Endothelial cell of umbilical vein (primary cell): ENCODE measurements at places on chromosomes 7 and 10. TPM values are rescaled to one million over a fixed set of nuclear protein-coding genes. Genes with fewer than 3 reads are reported as not detected.

IDI2 gene
- polyA plus RNA-seq: not detected in 2 replicates

GRCh38 chr7:44348851-44349781 lies 23.7 kb upstream of the CAMK2B start:
- no peaks in the 10 kb centered on the region for H3K36me3 ChIP-seq
- H3K4me3 ChIP-seq: no peak overlapping the region
- H3K27me3 ChIP-seq: peaks cover 9% of the 10 kb centered on the region
- no peak for DNase-seq

DNA sequence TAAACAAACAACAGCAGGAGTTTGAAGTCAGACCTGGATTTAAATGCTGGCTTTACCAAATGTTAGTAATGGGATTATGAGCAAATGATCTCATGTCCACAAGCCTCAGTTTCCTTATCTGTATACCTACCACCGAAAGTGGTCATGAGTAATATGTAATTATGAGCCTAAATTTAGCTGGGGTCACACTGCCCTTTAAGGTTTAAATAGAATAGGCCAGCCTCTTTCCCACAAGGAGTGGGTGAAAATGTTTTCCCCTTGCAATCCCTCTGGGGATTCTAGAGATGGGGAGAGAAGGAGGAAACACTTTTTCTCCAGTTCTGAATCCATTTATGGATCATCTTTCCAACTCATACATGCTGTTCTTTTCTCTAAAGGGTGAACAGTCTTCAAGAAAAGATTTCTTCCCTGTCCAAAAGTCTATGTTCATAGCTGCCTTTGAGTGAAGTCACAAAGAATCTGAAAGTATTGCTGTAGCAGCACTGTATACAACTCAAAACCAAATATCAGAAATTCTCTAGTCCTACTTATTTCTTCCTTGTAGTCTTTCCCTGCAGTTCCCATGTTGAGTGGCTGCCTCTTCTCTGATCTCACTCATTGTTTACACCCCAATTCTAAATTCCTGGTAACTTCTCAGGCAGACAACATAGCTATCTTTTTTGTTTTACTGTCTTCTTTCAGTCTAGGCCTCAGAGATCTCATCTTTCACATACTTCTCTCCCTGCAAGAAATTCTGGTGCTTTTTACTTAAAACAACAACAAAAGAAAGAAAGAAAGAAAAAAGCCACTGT lies 7.4 kb upstream of the TSPAN12 start:
- no peaks in the 10 kb centered on the region for H3K36me3 ChIP-seq
- H3K4me3 ChIP-seq: no peak overlapping the region
- no peaks in the 10 kb centered on the region for H3K27me3 ChIP-seq
- H3K27ac ChIP-seq: no peak overlapping the region
- no peaks in the 10 kb centered on the region for H3K4me1 ChIP-seq

GRCh38 chr7:151484971-151485707 lies 34.6 kb downstream of the RHEB start:
- peak; percentile 81 for DNase-seq
- H3K27me3 ChIP-seq: no peaks in the 10 kb centered on the region
- H3K4me1 ChIP-seq: peaks cover 21% of the 10 kb centered on the region
- peaks cover 9% of the 10 kb centered on the region for H3K36me3 ChIP-seq
- H3K27ac ChIP-seq: peak overlapping the region; percentile 45
- no peak overlapping the region for H3K4me3 ChIP-seq

DNA sequence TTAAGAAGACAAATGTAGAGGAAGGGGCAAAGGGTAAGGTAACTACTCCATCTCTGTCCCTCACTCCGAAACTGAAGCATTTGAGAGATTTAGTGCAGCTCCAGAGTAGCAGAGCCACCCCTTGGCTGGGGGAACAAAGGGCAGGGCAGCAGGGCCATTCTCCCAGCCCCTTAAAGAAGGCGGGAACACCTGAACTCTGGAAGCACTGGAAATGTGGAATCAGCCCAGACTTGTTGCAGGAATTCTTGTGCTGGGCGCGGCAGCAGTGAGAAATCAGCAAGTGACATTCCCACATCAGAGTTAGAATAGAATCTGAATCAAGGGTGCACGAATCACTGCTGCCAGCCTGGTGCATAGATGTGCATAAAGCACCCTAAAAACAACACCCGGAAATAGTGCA lies 34.4 kb upstream of the GRM8 start:
- no peak for DNase-seq
- no peak overlapping the region for H3K4me3 ChIP-seq
- H3K36me3 ChIP-seq: no peaks in the 10 kb centered on the region
- H3K27ac ChIP-seq: no peak overlapping the region

GRCh38 chr7:12945901-12946300 lies 258.5 kb downstream of the ARL4A start:
- no peaks in the 10 kb centered on the region for H3K27me3 ChIP-seq
- no peak overlapping the region for H3K4me3 ChIP-seq
- H3K36me3 ChIP-seq: no peaks in the 10 kb centered on the region

DNA sequence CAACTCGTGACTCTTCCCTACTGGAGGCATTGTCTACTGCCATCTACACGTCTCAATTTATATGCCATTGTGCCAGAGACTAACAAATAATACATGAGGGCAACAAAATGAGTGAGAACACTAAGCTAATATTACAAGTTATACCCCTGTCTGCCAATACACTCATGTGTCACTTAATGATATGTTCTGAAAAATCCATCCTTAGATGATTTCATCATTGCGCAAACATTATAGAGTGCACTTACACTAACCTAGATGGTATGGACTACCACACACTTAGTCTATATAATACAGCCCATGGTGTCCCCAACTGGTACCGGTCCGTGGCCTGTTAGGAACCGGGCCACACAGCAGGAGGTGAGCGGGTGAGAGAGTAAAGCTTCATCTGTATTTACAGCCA lies 64.3 kb upstream of the CTNNA3 start:
- no peak for DNase-seq
- H3K27me3 ChIP-seq: peaks cover 22% of the 10 kb centered on the region

CFAP70 gene
- 0.11 and 0.19 TPM in 2 replicates for polyA plus RNA-seq

DNA sequence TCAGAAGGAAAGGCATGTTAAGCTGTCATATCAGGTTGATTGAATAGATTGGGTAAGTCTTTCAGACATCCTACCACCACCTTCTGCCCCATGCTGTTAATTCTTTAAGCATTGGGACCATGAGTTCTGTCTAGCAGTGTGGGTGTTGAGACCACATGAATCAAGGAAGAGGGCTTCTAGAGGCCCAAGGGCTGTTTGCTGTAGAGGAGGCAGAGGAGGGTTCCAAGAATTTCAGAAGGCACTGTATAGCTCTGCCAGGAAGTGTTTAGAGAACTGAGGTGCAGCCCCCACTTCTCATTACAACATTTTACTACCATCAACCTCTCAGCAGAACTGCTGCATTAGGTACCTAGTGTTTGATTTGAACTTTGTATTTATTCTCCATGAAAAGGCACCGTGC lies 720.2 kb downstream of the AUTS2 start:
- H3K36me3 ChIP-seq: no peaks in the 10 kb centered on the region
- H3K4me3 ChIP-seq: no peak overlapping the region
- no peaks in the 10 kb centered on the region for H3K4me1 ChIP-seq
- no peak overlapping the region for H3K27ac ChIP-seq
- no peaks in the 10 kb centered on the region for H3K27me3 ChIP-seq
- DNase-seq: no peak

GRCh38 chr7:127437837-127438236 lies 45.3 kb upstream of the ZNF800 start:
- DNase-seq: no peak
- no peak overlapping the region for H3K4me3 ChIP-seq
- no peaks in the 10 kb centered on the region for H3K4me1 ChIP-seq
- H3K27ac ChIP-seq: no peak overlapping the region

- H3K36me3 ChIP-seq: no peaks in the 10 kb centered on the region
- no peaks in the 10 kb centered on the region for H3K27me3 ChIP-seq
- H3K27ac ChIP-seq: peak overlapping the region; percentile 91
- H3K4me1 ChIP-seq: peaks cover 21% of the 10 kb centered on the region
- H3K4me3 ChIP-seq: no peak overlapping the region
- DNase-seq: peak; percentile 97
These were observed 41.6 kb upstream of the FHIP2A start for GRCh38 chr10:114779803-114780576.

- no peak overlapping the region for H3K27ac ChIP-seq
- H3K36me3 ChIP-seq: no peaks in the 10 kb centered on the region
- no peaks in the 10 kb centered on the region for H3K27me3 ChIP-seq
- DNase-seq: no peak
These were observed 320.3 kb downstream of the SFMBT2 start for GRCh38 chr10:7090529-7090928.

GRCh38 chr7:139855498-139856270 lies 26.6 kb downstream of the TBXAS1 start:
- H3K27me3 ChIP-seq: no peaks in the 10 kb centered on the region
- no peak overlapping the region for H3K27ac ChIP-seq
- H3K4me3 ChIP-seq: no peak overlapping the region
- no peaks in the 10 kb centered on the region for H3K4me1 ChIP-seq
- no peaks in the 10 kb centered on the region for H3K36me3 ChIP-seq
- DNase-seq: no peak

DNA sequence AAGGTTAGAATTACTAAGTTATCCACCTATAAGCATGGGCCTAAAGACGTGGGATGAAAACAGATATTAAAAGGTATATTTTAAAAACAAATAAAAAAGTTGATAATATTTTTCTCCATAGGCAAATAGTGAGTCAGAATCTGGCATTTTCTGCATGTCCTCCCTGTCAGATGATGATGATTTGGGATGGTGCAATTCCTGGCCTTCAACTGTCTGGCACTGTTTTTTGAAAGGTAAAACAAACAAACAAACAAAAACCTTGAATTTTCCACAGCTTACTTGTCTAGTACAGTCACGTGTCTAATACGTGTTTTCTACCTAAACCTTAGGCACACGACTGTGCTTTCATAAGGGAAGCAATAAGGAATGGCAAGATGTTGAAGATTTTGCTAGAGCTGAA lies 17.4 kb downstream of the HBP1 start:
- H3K27ac ChIP-seq: no peak overlapping the region
- H3K4me1 ChIP-seq: peaks cover 14% of the 10 kb centered on the region

PDAP1 gene
- polyA plus RNA-seq: 19.3 and 32.6 TPM in 2 replicates

DNA sequence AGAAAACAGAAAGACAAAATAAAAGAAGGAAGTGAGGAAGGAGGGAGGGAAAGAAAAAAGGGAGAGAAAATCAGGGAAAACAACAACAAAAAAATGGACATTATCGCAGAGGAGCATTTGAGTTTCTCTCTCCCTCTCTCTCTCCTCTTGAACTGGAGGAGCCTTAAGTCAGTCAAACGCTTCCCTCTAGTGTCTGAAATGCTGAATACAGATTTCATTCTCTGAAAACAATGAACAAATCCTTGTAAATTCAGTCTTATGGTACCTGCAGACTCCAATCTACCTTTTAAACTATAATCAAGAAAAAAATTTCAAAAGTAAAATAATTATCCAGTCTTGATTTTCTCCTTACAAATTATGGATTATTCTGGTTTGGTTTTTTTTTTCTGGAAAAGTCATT lies 89.2 kb upstream of the PFKP start:
- H3K4me1 ChIP-seq: no peaks in the 10 kb centered on the region
- H3K27me3 ChIP-seq: no peaks in the 10 kb centered on the region
- peak; percentile 61 for DNase-seq
- H3K4me3 ChIP-seq: no peak overlapping the region

DNA sequence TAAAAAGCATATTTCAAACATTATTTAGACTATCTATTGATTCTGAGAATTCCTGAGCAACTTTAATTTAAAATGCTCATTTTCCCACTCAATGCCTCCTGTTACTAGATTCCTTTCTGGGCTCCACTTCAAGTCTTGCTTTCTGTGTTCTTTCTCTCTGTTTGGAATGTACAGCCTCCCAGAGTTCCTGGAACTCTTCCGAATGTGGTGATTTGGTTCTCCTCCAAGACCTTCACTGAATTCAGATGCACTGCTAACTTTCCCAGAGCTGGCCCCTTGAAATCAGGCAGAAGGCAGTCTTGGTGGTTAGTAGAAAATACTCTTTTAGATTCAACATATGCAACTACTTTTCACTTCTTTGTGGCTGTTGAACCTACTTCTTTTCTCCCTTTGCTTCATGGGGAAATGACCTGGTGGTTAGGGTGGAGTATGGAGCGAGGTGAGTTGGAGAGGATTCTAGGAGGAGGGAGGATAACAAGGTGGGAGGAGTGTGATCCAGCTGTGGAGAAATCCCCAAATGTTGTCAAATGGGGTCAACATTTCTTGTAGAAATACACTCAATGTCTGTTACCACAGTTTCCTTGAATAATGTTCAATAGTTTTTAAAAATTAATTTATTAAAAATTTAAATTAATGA lies 27.9 kb upstream of the CCDC7 start:
- no peak overlapping the region for H3K4me3 ChIP-seq
- no peaks in the 10 kb centered on the region for H3K36me3 ChIP-seq
- H3K4me1 ChIP-seq: peaks cover 10% of the 10 kb centered on the region
- no peak overlapping the region for H3K27ac ChIP-seq

PLAC9 gene
- 2.0 and 3.6 TPM in 2 replicates for polyA plus RNA-seq

TFEC gene
- polyA plus RNA-seq: 3.3 and 3.6 TPM in 2 replicates

MOGAT3 gene
- polyA plus RNA-seq: not detected in 2 replicates

DNA sequence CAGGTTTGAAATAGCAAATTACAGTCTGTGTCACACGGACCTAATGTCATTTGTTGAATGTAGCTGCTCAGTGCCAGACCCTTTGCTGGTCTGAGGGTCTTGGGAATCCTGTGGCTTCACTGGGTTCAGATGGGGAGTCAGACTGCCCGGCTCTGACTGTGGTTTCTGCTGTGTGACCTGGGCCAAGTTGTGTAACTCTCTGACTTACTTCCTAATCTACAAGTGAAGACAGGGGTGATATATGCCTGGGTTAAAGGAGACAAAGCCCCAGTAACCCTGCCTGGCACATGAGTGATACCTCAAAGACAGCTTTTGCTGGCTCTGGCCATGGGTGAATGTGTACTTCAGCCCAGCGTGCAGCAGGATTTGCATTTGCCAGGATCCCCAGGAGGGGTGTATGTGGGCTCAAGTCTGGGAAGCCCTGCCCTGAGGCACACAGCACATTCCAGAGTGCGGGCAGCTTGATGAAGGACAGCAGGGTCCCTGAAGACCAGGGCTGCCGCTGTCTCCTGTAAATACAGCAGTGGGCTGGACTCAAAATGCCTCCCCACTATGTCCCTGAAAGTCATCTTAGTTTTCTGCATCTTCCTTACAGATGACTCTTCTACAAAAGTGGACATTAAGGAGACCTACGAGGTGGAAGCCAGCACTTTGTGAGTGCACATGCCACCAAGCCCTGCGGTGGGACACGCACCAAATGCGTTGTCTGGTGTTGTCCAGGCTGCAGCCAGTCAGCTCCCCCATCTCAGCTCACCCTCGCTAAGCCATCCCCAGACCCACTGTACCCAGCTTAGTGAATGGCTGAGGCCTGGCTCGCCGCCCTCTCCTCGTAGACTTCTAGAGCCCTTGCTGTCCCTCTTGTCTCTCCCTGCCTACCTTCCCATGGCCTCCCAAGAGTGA lies 16.4 kb downstream of the NACAD start:
- H3K4me1 ChIP-seq: no peaks in the 10 kb centered on the region
- no peak for DNase-seq
- no peaks in the 10 kb centered on the region for H3K27me3 ChIP-seq
- H3K4me3 ChIP-seq: no peak overlapping the region
- H3K27ac ChIP-seq: no peak overlapping the region
- peaks cover 7% of the 10 kb centered on the region for H3K36me3 ChIP-seq
